ENCODE measurements at places on chromosomes 16 and 17.
A peak's percentile ranks its signal among the peaks of the same experiment; 100 is the strongest.

DNA sequence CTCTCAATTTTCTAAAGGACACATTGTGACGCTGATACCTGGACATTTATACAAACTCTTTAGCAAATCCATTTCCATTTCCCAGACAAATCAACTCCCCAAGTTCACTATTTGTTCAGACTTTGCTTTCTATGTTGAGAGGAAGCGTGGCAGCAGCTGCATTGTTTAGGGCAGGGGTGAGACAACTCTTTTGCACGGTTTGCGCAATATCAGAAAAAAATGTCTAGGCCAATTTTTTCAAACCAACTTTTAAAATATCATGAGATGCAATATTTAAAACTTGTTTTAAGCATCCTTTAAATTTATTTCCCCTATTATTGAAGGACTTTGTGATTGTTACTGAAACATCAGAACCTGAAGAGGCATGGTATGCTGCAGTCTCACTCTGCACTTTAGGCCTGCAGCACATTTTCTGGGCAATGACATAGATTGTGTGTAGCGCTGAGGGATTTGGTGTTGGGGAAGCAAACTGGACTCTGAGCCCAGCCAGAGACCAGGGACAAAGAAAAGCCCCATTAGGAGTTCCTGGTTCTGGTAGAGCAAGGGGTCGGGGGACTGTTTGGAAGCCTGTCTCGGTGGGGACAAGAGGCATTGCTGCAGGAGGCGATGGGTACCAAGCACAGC is 6.4 kb upstream of the CCDC182 start:
- DNase-seq, result no peak

DNA sequence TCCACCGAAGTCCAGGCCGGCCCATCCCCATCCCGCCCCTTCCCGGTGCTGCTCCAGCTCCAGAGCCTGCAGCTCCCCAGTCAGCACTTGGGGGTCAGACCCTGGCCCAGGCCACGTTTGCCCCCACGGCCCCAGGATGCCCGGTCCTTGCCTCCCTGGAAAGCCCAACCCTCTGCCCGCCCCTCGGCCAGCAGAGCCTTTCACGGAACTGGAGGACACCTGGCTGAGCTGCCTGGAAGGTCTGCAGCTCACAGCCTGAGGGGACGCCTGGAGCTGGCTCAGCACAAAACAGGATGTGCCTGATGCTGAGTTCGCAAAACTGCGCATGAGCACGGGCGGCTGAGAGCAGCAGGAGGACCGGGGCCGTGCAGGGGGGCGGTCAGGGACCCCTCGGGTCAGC is 29.7 kb upstream of the SSTR5 start:
- peak; percentile 76 for DNase-seq

GRCh38 chr17:62004388-62004787 is 60.7 kb downstream of the MED13 start:
- DNase-seq, result no peak

DNA sequence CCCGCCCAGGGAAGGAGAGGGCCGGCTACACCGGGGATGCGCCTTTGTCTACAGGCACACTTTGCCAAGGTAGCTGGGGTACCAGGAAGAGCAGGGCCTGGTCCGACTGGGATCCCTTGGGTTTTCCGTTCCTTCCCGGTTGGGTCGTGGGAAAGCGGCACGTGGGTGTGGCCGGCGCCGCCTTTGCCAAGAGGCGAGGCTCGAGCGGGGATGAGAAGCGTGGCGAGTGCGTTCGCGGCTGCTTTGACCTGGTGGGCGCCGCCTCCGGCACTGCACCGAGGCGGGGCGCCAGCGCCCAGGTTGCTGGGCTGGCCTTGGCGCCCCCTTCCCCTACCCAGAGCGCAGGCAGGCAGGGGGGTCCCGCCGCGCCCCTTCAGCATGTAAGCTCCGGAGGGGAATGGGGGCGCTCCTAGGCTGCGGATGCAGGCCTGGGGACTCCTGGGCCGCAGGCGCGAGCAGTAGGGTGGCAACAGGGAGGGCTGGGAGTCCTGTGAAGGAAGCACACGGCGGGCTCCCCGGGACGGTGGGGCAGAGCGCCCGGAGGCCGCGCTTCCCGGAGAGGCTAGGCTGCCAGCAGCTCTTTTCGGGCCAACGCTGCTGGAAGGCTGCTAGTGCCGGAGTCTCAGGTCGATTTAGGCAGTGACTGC is 2.0 kb downstream of the HAS3 start:
- DNase-seq, result no peak

- no peak for DNase-seq
Measured at GRCh38 chr17:28416703-28417311, 10.8 kb upstream of the SLC46A1 start.

DNA sequence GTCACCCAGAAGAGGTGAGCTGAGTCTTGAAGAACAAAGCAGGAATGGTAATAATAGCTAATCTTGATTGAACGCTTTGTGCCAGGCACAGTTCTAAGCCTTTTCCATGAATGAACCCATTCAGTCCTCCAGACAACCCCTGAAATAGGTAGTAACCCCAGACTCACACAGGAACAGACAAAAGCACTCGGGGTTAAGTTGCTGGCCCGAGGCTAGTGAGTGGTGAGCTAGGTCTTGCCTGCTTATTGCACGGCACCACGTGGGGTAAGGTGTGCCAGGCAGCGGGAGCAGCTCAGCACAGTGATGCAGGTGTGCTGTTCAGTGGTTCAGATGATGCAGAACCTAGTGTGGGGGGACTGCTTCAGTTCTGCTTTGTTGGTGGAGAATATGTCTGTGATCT is 181.6 kb downstream of the RAB11FIP4 start:
- DNase-seq, result peak; percentile 21

GRCh38 chr16:22642416-22643088 is 131.9 kb downstream of the NPIPB5 start:
- DNase-seq, result no peak
